ENCODE measurements at places on chromosomes 3 and 15.

DNA sequence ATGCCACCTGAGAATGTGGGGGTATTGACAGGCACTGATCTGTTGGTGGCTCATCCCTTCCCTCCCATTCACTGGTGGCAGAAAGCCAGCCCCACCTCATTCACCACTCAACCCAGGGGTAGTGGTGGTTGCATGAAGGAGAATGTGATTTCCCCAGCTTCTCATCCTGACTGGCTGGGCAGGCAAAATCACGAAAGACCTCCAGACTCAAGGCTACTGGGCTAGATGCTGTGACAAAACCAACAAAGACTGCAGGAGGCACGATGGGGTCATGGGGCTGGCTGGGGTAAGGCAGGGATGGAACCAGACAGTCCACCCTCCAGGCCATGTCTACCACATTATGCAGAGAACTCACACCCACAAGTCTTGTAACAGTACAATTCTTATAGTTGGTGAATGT, 33.9 kb downstream of the FSTL1 start:
- no peak for DNase-seq

DNA sequence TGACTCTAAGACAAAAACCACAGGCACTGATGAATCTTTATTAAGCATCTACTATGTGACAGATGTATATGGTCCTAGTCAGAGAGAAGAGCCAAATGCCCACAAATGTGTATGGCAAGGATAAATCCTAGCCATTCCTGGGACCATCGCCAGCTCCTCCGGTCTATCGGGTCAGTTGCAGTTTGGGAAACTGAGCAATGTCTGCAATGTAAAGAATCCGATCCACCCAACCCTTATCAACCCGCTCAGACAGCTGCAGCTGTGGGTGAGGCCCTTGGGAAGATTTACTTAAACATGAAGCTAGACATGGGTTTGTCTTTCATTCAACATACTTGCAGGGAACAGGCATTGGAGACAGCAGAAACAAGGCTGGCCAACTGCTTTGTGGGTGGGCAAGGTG, 40.5 kb upstream of the CDV3 start:
- no peak for DNase-seq

DNA sequence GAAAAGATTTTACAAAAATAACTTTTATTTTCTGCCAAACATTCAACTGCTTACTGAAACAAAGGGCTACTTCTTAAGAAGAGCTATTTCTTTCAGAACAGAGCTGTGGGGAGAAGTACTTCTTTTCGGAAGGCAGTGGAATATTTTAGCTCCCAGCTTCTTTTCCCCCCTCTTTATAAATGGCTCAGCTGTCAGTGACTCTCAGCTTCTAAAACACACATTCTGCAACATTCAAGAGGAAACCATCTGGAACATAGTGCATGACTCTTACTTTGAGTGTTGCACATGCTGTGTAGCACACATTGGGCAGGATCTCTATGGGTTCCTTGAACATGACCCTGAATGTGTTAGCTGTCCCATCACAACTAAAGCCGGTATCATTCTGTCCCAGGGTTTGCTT, 7.0 kb upstream of the C15orf40 start:
- no peak for DNase-seq

GRCh38 chr3:144085964-144086363, 114.3 kb downstream of the DIPK2A start:
- no peak for DNase-seq

DNA sequence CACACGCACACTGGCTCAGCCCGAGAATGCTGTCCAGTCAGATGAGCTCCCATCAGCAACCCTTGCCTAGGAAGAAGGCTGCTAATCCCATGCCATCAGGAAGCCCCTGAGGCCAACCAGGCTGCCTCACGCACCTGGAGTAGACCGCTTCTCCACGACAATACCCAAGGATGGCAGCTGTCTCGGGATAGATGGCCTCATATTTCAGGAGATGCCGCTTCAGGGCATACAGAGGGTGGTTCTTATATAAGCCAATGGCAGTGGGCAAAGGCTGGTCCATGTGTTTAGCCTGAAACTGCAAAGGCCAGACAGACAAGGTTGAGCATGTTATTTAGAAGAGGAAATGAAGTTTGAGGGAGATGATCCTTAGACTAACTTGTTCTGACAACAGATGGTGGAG, 22.2 kb downstream of the XPC start:
- no peak for DNase-seq

- DNase-seq = no peak
Measured at GRCh38 chr3:31942446-31942845, 38.6 kb downstream of the OSBPL10 start.

- DNase-seq = no peak
Measured at GRCh38 chr15:34009656-34010055, 29.3 kb downstream of the AVEN start.

DNA sequence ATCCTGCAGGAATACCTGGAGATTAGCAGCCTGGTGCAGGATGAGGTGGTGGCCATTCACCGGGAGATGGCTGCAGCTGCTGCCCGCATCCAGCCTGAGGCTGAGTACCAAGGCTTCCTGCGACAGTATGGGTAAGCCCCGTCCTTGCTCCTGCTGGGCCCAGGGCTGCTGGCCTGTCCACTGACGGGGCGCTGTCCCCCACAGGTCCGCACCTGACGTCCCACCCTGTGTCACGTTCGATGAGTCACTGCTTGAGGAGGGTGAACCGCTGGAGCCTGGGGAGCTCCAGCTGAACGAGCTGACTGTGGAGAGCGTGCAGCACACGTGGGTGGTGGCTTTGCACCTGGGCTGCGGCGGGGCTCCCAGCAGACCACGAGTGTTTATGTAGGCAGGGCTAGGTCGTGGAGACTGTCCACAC, 5.0 kb downstream of the FES start:
- DNase-seq = no peak

GRCh38 chr3:141413391-141413790, 45.1 kb downstream of the ZBTB38 start:
- no peak for DNase-seq

GRCh38 chr15:77839970-77840905, 207.5 kb upstream of the LINGO1 start:
- no peak for DNase-seq

GRCh38 chr3:181333394-181333793, 343.9 kb upstream of the DNAJC19 start:
- no peak for DNase-seq

GRCh38 chr3:86175051-86175536, 815.9 kb downstream of the VGLL3 start:
- DNase-seq = no peak

DNA sequence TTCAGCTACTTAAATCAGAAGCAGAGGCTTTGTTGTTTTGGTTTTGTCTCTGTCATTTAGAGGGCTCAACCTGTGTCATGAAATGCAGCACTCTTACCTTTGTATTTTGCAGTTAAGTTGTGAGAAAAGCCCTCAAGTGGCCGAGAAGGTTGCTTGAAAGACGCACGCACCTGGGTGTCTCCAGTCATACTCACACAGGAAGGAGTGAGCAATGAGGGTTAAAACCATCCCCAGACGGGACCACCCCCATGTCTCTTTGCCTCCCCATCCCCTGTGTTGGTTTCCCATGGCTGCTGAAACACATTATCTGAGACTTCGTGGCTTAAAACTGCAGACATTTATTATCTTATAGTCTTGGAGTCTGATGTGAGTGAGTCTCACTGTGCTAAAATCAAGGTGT, 376.1 kb upstream of the CFAP20DC start:
- peak; percentile 27 for DNase-seq

GRCh38 chr3:189232790-189233189, 61.0 kb downstream of the TPRG1 start:
- DNase-seq = no peak

GRCh38 chr15:78448441-78449219, 10.6 kb downstream of the IREB2 start:
- DNase-seq = no peak

All from activated CD8-positive, alpha-beta memory T cell treated with anti-CD3 and anti-CD28 coated beads for 4 hours (primary cell).